Activated naive CD8-positive, alpha-beta T cell treated with anti-CD3 and anti-CD28 coated beads, Interleukin-2, amount 50 U/mL, for 16 hours (primary cell): ENCODE measurements at places on chromosomes 1 and 21.

- no peak for DNase-seq
Observed at GRCh38 chr1:56295949-56296929, 283.1 kb downstream of the PLPP3 start.

- DNase-seq: no peak
Observed at GRCh38 chr1:235931171-235931738, 64.5 kb upstream of the LYST start.

GRCh38 chr1:160050619-160051018 lies 18.8 kb upstream of the PIGM start:
- DNase-seq: no peak

- no peak for DNase-seq
Observed at GRCh38 chr1:149915429-149916192, 2.0 kb downstream of the SV2A start.

- no peak for DNase-seq
Observed at GRCh38 chr1:36643371-36644270, 160.9 kb upstream of the CSF3R start.

DNA sequence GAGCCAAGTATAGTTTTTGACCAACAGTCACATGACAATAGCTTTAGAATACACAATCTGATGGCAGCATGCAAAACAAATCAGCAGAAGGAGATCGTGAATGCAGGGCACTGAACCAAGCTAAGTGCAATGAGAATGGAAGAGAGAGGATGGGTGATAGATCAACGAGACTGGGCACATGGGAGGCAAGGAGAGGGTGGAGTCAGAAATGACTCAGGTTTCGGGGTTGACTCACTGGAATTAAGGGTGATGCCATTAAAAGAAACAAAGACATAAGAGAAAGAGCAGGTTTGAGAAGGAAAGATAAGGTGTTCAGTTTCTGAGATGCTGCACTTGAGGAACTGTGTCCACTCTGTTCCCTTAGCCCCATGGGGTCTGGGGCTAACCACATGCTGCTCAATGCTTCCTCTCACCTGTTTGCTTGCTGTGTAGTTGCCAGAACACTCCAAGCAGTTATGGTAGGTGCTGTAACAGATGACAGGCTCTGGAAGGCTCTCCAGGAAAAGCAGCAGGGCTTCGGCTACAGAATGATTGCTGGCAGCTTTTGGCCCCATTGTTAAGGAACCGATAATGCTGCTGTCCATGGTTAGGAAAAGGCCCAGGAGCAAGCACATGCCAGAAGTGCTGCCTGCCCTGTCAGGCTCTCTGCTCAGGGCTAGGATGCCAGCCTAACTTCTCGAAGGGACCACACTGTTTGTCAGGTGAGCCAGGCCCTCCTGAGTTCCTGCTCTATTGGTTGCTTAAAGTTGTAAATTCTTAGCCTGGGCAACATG lies 6.1 kb upstream of the MTF1 start:
- no peak for DNase-seq

DNA sequence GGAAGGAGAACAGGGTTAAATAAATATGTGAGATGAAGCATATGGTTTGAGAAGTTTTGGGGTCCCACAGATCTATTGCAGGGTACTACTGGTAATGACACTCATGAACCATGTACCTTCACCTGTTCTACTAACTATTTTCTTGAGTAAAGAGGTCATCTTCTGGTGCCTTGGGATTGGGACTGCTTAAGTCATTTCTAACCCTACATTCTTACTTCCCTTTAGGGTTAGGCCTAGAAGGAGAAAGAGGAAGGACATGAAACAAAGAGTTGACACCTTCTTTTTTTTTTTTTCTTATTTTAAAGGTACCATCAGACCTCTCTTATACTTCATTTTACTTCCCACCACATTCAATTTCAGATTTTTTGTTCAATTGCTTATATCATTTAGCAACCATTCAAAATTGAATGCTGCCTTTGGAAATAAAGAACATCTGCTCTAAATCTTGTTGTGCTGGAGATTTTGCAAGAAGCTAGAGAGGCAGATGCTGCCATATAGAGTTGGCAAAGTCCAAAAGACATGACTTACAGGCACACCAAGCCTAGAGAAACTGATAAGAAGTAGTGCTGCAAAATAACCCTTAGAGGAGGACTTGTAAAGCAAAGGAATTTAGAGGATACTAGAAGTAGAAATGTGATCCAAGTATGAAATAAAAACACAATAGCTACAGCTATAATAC lies 374.4 kb upstream of the ST6GALNAC5 start:
- no peak for DNase-seq

DNA sequence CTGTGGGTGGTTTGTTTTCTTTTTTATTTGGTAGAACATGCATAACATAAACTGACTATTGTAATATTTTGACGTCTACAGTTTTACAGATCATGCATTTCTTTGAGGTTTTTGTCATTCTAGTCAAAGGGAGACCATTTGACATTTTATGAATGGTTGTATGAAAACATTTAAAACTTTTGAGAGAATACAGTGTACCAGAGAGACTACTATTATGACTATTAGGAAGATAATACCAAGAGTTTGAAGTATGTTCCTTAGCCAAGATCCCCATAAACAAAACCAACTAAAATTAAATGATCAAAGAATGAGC lies 37.3 kb upstream of the RHOU start:
- no peak for DNase-seq

DNA sequence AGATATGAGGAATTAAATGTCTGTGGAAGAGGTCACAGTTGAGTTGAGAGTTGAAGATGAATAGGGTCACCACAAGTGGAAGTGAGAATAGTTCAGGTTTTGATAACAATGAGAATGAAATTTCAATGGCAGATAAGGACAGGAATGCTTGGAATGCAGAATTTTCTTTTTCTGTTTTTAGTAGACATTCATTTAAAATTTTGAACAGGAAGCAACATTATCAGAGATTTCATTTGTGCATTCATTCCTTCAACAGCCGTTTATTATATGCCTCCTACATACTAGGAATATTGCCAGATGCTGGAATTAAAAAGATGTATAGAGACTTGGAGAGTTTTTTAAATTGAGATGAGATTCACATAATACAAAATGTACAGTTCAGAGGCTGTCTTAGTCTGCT lies 126.8 kb downstream of the ITSN1 start:
- no peak for DNase-seq
